NCI-H2107 (cell line): ENCODE measurements at places on chromosomes 7 and 10.

DNA sequence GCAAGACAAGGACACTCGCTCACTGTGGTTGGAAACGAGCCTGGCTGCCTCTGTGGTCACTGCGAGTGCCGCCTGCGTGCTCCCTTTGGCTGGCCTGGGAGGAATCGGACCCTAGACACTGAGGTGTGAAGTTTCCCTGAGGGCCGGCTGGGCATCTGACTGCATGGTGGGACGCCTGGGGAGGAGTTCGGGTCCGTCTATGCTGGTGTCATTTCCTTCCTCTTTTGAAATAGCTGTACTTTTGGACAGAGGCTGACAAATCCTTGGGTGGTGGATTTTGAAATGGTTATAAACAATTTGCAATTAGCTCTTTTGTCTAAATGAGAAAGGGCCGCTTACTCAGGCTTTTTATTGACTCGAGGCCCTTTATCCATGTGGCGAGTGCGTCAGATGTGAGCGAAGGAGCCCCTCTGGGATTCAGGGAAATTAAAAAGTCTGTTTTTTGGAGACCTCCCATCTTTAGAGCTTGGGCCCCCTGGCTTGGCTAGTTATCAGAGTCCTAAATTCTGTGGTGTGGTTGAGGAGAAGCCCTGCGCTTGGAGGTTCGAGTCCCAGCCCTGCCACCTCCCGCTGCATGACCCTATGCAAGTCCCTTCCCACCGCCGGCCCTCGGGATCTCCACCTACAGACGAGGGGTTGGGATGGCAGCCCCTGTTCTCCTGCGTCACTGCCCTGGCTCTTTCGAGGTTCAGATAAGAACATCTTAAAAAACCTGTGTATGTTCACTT is 147.1 kb downstream of the RGS10 start:
- DNase-seq = no peak

- DNase-seq = no peak
Observed at GRCh38 chr10:121735263-121735662, 137.0 kb upstream of the FGFR2 start.

DNA sequence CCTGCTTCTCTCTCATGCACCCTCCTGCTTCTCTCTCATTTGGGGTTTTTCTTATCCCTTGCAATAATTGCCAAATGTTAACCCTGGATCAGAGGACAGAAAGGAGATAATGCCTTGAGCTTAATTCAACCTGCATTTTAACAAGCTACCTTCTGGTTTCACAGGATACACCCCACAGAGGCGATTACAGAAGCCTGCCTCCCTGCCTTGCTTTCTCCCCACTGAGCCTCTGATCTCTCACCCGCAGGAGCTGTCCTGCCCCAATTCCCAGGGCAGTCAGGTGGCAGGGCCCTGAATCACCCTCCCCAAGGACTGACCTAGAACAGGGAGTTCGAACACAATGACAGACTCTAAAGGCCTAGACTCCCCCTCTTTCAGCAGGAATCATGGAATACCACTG is 959.5 kb downstream of the GRID1 start:
- no peak for DNase-seq

DNA sequence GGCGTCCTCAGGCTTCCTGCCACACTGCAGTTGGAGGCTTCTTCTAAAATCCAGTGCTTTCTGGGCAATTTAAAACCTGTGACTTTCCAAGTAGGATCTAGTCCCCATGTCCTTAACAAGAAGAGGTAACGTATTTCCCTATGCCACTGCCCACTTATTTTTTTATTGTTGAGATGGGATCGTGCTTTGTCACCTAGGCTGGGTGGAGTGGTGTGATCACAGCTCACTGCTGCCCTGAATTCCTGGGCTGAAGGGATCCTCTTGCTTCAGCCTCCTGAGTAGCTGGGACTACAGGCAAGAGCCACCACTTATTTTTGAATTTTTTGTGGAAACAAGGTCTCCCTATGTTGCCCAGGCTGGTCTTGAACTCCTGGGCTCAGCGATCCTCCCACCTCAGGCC is 63.4 kb downstream of the DAGLB start:
- no peak for DNase-seq

GRCh38 chr7:26381476-26382353 is 90.1 kb downstream of the SNX10 start:
- no peak for DNase-seq

DNA sequence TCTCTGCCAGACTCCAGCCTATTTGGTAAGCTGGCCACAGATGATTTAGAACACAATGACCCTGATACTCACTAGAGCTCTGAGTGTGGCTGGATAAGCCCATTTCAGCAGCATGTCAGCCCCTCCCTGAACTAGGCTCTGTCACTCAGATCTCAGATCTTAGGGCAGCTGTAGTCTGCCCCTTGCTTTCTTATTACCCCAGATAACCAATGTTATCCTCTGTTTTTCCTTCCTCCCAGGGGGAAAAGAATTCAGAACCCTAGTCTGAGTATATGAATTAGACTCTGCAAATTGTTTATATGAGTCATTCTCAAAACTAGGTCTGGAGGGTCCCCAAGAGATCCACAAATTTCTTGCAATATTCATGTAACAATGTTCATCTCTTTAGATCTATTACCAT is 286.2 kb downstream of the KCNMA1 start:
- no peak for DNase-seq

DNA sequence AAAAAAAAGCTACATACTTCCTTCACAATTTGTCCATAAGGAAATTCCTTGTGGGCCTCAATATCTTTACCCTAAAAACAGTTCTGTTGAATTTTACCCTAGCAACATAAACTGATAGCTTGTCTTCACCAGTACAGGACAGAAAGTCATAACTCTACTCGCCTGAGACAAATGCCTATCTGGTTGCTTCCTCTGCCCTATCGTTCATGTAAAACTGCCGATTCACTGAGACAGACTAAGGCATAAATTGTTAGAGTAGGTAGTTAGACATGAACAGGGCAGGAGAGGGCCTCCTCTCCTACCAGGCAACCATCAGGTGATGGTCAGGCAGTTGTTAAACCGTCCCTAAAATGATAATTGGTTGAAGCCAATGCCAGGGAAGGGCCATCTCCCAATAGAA is 25.0 kb downstream of the IFIT3 start:
- no peak for DNase-seq

DNA sequence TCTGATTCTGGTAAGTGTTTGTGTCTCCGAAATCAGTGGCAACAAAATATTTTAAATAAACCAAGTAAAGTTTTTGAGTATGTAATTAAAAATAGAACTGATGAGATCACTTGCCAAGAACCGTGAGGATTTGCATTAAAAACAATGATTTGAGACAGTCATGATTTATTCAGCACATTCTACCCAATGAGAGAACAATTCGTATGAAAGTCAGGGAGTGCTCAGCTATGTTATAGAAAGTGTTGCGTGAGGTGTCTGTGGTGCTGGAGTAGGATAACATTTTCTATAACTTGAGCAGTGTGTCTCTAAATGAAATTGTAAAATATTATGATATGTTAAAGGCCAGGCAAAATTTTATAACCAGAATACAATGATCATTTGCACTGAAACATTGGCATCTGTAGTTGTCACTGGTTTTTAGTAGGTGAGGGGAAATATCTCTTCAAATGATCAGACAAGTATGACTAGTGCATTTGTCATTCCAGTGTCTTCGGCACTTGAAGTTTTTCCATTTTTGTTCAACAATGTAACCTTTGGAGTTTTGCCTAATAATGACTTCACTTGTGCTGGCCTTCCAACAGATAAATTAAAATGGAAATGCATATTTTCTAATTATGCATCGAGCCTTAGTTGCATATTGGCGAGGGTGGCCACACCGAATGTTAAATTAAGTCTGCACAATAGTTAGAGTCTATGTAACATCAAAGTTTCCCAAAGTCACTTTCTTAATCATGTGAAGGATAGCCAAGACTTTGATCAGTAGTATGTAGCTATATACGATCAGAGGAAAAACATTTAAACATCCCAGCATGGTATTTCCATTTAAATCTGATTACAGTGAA is 335.9 kb downstream of the GFRA1 start:
- no peak for DNase-seq
